GM23338 (cell line): ENCODE measurements at places on chromosomes 16 and 17. TPM values are rescaled to one million over a fixed set of nuclear protein-coding genes. Genes with fewer than 3 reads are reported as not detected.

DNA sequence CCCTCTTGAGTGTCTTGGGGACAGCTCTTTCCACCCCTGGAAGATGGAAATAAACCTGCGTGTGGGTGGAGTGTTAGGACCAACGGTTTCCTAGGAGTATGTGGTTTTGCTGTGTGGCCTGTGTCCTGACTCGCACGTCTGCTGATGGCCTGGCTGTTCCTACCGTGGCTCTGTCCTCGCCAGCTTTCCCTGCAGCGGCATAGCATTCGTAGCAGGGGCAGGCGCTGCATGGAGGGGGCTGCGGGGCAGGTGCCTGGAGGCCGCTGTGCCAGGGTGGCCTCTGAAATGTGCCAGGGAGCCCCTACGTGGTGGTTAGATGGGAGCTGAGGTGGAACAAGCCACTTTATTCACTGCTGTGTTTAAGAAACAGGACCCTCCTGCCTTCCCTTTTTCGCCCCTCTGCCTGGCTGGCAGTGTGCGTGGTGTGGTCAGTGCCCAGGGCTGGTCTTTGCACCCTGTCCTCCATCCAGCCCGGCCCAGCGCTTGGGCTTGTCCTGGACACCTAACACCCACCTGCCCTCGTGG is 10.6 kb downstream of the SLC16A3 start:
- no peaks in the 10 kb centered on the region for H3K27me3 ChIP-seq
- peaks cover 11% of the 10 kb centered on the region for H3K36me3 ChIP-seq
- H3K4me3 ChIP-seq, result no peak overlapping the region
- DNase-seq, result no peak
- H3K4me1 ChIP-seq, result no peaks in the 10 kb centered on the region; the same call in 1 of the 2 replicates
- no peak overlapping the region for H3K27ac ChIP-seq

GRCh38 chr17:37744633-37744927 is 279 bp downstream of the HNF1B start:
- peak overlapping the region; percentile 78 for H3K4me3 ChIP-seq
- peaks cover 100% of the 10 kb centered on the region for H3K27me3 ChIP-seq
- no peaks in the 10 kb centered on the region for H3K36me3 ChIP-seq
- no peak for DNase-seq

The NT5M gene
- total RNA-seq, result 10.6 and 14.7 TPM in 2 replicates

The GUCY2D gene
- 0.07 TPM in 1 of 2 replicates, not detected in the other for total RNA-seq

DNA sequence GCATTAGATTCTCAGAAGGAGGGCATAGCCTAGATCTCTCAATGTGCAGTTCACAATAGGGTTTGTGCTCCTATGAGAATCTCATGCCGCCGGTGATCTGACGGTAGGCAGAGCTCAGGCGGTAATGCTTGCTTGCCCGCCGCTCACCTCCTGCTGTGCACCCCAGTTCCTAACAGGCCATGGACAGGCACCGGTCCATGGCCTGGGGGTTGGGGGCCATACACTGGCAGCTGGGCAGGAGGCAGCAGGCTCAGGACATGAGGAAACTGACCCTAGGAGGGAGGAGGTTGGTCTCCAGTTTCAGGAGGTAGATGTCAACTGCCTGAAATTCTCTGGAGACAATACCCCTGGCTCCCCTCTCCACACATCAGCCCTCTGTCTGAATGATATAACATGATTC is 245.0 kb upstream of the CACNG5 start:
- DNase-seq, result no peak
- H3K36me3 ChIP-seq, result no peaks in the 10 kb centered on the region
- no peak overlapping the region for H3K4me3 ChIP-seq
- peaks cover 5% of the 10 kb centered on the region; the same call in 1 of the 2 replicates for H3K4me1 ChIP-seq
- no peaks in the 10 kb centered on the region for H3K27me3 ChIP-seq
- no peak overlapping the region for H3K27ac ChIP-seq

The KRTAP17-1 gene
- total RNA-seq, result not detected in 2 replicates

DNA sequence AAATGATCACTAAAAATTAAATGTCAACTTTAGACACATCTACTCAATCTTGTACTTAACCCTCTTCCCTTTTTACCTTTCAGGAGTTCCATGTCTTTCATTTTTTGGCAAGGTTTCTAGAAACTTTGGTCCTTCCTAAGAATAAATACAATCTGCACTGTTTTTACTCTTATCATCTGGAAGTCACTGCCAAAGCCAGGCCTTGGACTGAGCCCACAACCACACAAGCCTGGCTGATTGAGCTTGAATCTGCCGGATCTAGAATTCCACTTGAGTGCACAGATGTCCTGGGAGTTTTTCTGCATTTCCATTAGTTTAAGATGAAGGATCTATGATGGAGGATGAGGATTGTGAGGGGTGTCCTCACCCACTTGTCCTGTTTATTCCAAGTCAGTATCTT is 126.1 kb downstream of the VPS53 start:
- H3K27me3 ChIP-seq, result no peaks in the 10 kb centered on the region
- 0 out of 2 replicates have a peak, but pooled peaks cover 5% of the 10 kb centered on the region for H3K36me3 ChIP-seq
- H3K4me1 ChIP-seq, result no peaks in the 10 kb centered on the region
- no peak for DNase-seq
- H3K27ac ChIP-seq, result no peak overlapping the region

GRCh38 chr16:5066511-5066910 is 755 bp upstream of the C16orf89 start:
- H3K36me3 ChIP-seq, result no peaks in the 10 kb centered on the region
- no peaks in the 10 kb centered on the region; the same call in 1 of the 2 replicates for H3K4me1 ChIP-seq
- no peak for DNase-seq
- no peak overlapping the region for H3K27ac ChIP-seq

The OTOP3 gene
- not detected in 2 replicates for total RNA-seq

- peaks cover 22% of the 10 kb centered on the region for H3K27me3 ChIP-seq
- H3K4me3 ChIP-seq, result no peak overlapping the region
- H3K27ac ChIP-seq, result no peak overlapping the region
- peaks cover 44% of the 10 kb centered on the region for H3K4me1 ChIP-seq
- DNase-seq, result no peak
- H3K36me3 ChIP-seq, result no peaks in the 10 kb centered on the region
Observed at GRCh38 chr16:79592186-79592585, 8.4 kb downstream of the MAF start.

The CNOT1 gene
- 298 and 319 TPM in 2 replicates for total RNA-seq

- peaks cover 28% of the 10 kb centered on the region for H3K27me3 ChIP-seq
- H3K4me3 ChIP-seq, result peak overlapping the region; percentile 63
Observed at GRCh38 chr16:67184453-67184994, 761 bp upstream of the MATCAP1 start.

The TEFM gene
- total RNA-seq, result 10.9 and 15.9 TPM in 2 replicates

The MILR1 gene
- not detected in 2 replicates for total RNA-seq

DNA sequence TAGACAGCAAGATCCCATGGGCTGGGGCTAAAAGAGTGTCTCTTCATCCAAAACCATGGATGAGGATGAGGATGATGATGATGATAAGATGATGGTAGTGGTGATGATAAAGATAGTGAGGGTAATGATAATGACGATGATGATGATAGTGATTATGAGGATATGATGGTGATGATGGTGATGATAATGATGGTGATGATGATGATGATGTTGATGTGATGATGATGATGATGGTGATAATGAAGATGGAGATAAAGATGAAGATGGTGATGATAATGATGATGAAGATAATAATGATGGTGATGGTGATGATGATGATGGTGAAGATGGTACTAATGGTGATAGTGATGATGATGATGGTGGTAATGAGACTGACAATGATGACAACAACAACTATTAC is 299.5 kb downstream of the NPIPA8 start:
- no peaks in the 10 kb centered on the region for H3K36me3 ChIP-seq
- no peak for DNase-seq
- no peak overlapping the region for H3K4me3 ChIP-seq
- no peak overlapping the region for H3K27ac ChIP-seq
- no peaks in the 10 kb centered on the region for H3K27me3 ChIP-seq

DNA sequence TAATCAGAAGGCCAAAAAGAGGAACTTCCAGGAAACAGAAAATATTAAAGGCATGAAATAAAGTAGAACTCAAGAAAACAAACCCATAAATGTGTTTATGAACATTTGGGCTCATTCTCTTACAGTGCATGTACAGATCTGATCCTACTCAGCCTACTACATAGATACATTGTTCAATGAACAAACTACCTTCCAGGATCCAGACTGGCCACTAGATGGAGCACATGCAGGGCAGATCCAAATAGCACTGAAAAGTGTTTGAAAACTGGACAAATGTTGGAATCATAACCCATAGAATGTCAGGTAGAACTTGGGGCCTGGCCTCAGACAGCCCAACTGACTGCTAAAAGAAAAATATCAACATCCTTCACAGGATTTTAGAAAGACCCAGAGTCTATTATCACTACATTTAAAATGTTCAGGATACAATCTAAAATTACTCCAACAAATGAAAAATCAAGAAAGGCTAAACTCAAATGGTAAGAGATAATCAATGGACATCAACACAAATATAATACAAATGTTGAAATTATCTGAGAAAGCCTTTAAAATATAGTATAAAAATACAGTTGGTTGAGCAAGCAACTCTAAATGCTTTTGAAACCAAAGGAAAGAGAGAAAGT is 122.4 kb upstream of the NUDT7 start:
- DNase-seq, result peak; percentile 57
- no peaks in the 10 kb centered on the region for H3K36me3 ChIP-seq
- no peak overlapping the region for H3K27ac ChIP-seq
- no peaks in the 10 kb centered on the region for H3K27me3 ChIP-seq
- no peaks in the 10 kb centered on the region for H3K4me1 ChIP-seq

The GABARAP gene
- total RNA-seq, result 88.8 and 128 TPM in 2 replicates

DNA sequence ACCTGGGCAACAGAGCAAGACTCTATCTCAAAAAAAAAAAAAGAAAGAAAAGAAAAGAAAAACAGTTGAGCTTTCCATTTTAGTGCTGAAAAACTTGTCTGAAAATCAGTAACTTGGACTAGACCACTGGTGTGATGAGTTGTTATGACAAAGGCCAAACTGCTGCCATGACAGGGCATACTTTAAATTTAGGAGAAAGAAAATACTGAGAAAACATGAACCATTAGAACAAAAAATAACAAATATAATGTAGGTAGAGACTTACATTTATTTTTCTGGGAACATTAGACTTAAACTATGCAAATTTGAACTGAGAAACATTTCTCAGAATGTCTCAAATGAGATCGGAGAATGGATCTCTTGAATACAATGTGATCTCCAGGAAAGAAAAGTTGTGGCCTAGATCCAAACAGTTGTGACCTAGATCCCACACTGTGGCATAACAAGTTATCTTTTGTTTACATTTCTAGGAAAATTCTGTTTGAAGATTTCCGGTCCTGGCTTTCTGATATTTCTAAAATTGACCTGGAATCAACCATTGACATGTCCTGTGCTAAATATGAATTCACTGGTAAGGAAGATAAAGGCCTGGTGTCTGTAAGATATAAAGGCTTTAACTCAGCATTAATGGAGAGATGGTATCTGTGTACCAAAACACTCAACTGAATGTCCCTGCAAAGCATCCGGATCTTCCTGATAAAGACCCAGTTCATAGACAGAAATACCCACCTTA is 10.9 kb downstream of the OGFOD1 start:
- no peak overlapping the region for H3K27ac ChIP-seq
- no peaks in the 10 kb centered on the region for H3K4me1 ChIP-seq
- H3K27me3 ChIP-seq, result no peaks in the 10 kb centered on the region
- H3K4me3 ChIP-seq, result no peak overlapping the region
- peaks cover 68% of the 10 kb centered on the region for H3K36me3 ChIP-seq

The SKAP1 gene
- total RNA-seq, result not detected in 2 replicates

GRCh38 chr16:80449392-80449791 is 91.4 kb upstream of the DYNLRB2 start:
- H3K27ac ChIP-seq, result no peak overlapping the region
- H3K27me3 ChIP-seq, result no peaks in the 10 kb centered on the region
- H3K4me3 ChIP-seq, result no peak overlapping the region

DNA sequence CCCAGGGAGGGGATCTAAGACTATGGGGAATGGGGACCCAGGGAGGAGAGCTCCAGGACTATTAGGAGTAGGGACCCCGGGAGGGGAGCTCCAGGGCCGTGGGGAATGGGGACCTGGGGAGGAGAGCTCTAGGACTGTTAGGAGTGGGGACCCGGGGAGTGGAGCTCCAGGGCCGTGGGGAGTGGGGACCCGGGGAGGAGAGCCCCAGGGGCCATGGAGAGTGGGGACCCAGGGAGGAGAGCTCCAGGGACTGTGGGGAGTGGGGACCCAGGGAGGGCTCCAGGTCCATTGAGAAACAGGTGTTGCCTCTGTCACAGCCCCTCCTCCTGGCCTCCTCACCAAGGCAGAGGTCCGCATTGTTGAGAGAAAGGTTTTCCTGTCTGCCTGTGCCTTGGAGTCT is 16.0 kb downstream of the MPRIP start:
- no peak for DNase-seq
- H3K4me3 ChIP-seq, result no peak overlapping the region
- no peaks in the 10 kb centered on the region; the same call in 1 of the 2 replicates for H3K36me3 ChIP-seq
- H3K27me3 ChIP-seq, result no peaks in the 10 kb centered on the region
- H3K27ac ChIP-seq, result no peak overlapping the region
- no peaks in the 10 kb centered on the region for H3K4me1 ChIP-seq

DNA sequence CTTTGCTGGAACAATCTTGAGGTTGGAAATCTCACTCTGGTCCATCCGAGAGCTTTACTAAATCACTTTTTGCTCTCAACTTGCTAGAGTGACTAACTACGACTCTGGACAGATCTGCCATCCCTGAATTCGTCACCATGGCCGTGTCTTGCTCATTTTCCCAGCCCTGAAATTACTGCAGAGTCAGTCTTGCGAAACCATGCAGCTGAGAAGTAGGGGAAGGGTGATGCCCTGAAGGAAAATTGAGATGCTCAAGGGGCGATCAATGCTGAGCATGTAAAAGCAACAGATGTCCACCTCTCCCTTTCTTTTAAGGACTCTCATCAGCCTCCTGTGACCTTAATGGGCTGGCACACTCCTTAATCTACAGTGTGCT is 18.8 kb downstream of the PCTP start:
- no peak for DNase-seq
- H3K4me1 ChIP-seq, result no peaks in the 10 kb centered on the region
- no peaks in the 10 kb centered on the region for H3K36me3 ChIP-seq
- no peaks in the 10 kb centered on the region for H3K27me3 ChIP-seq
- no peak overlapping the region for H3K27ac ChIP-seq

The MON1B gene
- 23.7 and 30.2 TPM in 2 replicates for total RNA-seq

The RNF112 gene
- 1.5 and 4.1 TPM in 2 replicates for total RNA-seq

DNA sequence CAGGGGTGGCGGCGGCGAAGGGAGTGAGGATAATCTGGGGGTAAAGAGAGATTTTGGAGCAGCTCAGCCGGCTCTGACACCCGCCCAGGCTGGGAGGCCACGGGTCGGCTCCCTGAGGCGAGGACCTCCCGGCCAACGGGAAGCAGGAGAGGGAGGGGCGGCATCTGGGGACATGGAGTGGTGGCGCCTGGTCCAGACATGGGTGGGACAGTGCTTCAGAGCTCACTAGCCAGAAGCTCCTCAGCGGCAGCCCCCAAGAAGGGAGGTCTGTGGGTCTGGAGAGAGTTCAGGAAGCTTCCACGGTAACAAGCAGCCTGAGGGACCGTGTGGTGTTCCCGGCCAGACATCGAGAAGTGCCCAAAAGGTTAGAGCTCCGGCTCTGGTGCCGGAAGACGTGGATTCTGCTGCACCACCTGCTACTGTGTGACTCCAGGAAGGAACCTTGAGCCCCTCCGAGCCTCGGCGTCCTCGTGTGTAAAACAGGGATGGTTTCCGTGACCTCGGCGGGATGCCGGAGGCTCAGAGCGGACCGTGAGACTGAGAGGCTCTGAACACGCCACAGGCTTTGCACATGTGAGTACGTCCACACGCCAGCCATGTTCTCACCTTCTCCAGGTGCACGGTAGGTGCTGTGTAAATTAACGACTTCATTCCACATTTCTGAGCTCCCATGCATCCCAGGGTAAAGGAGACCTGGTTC is 56.9 kb downstream of the TIMM22 start:
- no peaks in the 10 kb centered on the region for H3K36me3 ChIP-seq
- H3K4me1 ChIP-seq, result no peaks in the 10 kb centered on the region
- no peak overlapping the region for H3K27ac ChIP-seq
- H3K27me3 ChIP-seq, result no peaks in the 10 kb centered on the region
- no peak for DNase-seq

- DNase-seq, result peak; percentile 70
- H3K4me1 ChIP-seq, result no peaks in the 10 kb centered on the region
- H3K4me3 ChIP-seq, result no peak overlapping the region
- H3K36me3 ChIP-seq, result no peaks in the 10 kb centered on the region
- no peaks in the 10 kb centered on the region for H3K27me3 ChIP-seq
Observed at GRCh38 chr17:33328129-33328528, 35.0 kb upstream of the ASIC2 start.
